ENCODE measurements at places on chromosomes 5 and 9.

GRCh38 chr9:130756037-130756436 is 62.5 kb downstream of the EXOSC2 start:
- DNase-seq, result no peak

DNA sequence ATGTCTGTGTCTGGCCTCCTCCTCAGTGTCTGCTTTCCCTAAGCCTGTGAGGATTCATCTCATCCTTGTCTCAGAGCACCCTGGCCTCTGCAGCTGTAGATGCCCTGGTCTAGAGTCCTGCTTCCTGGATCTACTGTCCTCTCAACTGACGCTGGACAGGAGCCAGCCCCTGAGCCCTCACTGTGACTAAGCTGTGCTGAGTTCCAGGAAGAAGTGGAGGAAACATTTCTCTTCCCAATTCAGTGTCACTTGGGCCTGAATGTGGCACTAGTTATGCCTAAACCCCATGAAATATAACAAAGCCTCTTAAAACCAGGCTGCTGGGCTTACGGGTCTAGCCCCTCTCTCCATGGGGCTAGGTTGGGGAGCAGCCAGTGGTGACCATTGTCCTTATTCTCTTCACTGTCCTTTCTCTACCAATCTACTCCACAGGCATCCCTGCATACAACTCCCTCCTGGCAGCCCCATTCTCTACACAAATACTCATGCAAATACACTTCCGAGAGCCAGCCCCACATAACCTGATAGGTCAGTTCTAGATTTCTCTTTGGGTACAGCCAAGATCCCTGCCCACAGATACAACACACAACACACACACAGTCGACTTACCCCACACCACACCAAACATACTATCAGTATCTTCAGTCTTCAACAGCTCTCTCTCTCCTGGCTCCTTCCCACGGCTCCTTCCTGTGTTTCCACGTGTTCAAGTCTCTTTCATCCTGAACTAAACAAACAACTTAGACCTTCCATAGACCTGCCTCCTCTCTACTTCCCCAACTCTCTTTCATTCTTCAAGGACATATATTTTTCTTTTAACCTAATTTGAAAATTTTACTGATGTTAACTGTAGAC is 220.8 kb downstream of the SNX18 start:
- DNase-seq, result no peak

- no peak for DNase-seq
Measured at GRCh38 chr9:121283080-121283398, 15.1 kb downstream of the GSN start.

DNA sequence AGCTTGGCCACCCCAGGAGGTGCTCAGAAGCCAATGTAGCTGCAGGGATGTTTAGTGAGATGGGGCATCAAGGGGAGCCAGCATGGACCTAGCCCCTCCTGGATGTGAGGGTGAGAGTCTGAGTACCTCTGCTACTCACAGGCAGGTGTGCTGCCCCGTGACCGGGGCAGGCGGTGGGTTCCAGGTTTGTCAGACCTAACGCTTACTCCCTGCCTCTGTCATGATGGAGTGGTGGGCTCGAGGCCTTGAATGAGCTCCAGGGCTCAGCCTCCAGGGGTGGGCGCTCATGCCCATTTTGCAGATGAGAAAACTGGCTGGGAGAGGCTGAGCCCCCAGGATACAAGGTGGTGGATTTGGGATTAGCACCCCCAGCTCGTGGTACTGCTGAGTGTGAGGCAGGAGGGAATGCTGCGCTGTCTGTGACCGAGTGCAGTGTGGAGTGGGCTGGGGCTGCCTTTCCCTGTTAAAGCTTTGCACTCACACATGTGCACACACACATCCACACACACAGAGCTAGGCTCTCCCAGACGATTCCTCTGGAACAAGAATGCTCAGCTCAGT is 1.5 kb downstream of the RXRA start:
- DNase-seq, result no peak

DNA sequence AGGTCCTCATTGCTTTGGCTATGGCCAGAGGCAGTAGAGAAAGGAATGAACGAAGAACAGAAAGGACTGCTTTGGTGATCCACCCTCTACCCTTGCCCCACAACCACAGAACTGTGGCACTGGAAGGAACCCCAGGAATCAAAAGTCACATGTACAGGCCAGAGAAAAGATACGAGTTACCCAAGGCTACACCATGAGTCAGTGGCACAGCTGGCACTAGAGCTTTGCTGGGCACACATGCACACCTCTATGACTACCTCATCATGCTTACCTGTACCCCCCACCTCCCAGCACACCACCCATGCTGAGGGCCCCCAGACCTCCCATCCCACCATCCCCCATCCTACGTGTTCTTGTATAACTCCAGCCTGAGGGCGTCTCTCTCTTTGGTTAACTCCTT is 13.1 kb downstream of the GOLGA2 start:
- DNase-seq, result no peak

- DNase-seq, result no peak
Measured at GRCh38 chr9:23538461-23539003, 287.5 kb downstream of the ELAVL2 start.

DNA sequence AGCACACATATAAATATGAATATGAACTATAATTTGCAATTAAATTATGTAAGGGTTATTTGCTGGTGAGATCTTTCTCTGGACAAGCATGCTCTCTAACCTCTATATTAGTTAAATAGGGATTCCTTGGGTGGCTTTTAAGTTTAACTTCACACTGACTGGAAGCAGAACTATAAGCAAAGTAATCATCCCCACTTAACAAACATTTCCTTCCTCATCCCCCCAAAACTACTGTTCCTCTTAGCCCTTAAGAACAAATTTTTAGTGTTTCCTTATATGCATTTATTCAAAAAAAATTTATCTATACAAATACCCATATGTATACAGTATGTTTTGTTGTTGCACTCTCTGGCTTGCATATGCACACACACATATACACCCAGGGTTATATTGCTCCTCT is 512.1 kb upstream of the MEF2C start:
- no peak for DNase-seq

DNA sequence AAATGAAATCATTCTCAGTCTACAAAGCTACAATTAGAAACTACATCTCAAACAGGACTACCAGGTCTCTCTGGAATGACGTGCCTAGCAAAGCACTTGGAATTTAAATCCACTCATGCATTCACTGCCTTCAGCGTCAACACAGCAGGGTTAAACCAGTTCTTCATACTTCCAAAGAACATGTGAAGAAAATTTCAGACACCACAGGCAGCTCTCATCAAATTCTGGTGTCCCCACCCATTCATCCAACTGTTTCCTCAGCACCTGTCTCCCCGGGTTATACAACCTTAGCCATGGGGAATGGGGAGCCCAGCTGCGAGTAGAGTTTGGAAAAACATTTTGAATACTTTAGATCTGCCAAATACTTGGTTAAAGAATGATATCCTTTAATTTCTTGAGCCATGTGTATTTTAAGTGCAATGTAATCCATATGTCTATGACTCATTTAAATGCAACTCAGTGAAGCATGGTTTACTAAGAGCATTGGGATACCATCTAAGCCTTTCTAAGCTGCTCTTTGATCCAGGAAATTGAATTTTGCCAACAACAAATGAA is 17.5 kb downstream of the ADAM19 start:
- no peak for DNase-seq

GRCh38 chr9:89789922-89790510 is 185.2 kb downstream of the GADD45G start:
- DNase-seq, result no peak

DNA sequence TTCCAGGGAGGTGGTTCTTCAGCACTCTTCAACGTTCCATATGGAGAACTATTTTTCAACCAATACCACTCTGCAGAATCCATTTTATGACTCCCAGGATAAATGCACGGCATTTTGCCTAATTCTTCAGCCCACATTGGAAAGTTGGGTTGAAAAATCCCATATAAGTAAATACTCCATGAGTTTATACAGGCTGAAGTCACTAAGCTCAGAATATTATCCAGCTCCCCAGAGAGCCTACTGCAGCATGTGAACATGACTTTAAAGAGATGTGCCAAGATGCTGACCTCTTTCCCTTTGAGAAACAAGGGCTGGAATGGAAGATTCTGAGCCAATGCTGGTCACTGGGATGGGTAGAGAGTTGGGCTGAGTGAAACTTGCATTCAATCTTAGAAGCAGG is 111.9 kb upstream of the SLIT3 start:
- DNase-seq, result no peak

- DNase-seq, result no peak
Measured at GRCh38 chr5:151660616-151661495, 25.9 kb downstream of the SPARC start.

GRCh38 chr5:148697180-148697808 is 43.0 kb upstream of the HTR4 start:
- DNase-seq, result no peak

DNA sequence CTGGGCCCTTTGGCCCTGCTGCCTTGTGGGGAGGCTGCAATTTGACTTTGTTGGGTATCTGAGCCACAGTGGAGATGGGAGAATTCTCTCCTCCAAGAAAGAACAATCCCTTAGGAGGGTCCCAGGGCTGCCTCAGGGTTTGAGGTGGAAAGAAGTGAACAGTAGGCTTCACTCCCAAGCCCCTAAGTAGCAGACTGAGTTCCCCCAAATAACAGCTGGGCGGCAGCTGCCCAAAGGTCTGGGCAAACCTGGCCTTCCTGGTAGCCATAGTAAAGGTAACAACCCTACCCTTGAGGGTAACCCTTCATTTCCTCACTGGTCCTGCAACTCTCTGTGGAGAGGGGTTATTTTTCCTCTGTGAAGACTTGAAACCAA is 746 bp downstream of the RGS3 start:
- DNase-seq, result no peak

DNA sequence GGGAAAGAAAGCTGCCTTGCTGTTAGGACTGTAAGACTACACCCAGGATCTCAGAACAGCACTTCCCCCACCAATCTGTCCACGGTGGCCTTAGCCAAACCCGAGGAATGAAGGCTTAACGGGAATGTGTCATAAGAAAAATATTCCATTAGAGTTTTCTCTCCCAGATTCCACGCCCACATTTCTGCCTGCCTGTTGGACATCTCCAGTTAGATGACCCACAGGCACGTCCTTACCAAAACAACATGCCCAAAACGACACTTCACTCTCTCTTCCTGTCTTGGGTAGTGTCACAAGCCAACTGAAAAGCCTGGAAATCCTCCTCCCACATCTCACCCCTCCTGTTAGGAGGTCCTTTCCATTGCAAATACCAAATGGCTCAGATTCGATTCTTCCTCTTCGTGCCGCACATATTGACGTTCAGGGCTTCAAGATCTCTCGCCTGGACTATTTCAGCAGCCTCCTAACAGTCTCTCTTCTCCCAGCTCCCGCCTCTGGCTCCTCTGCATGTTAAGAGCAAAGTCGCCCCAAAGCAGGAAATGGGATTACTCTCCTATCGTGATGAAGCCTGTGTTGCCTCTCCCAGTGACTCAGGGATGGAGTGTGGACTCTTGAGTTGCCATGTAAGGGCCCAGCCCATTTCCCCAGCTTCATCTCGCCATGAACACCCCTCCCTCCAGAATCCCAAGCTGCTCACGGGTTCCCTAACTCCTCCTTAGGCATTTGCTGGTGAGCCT is 159.3 kb downstream of the NR3C1 start:
- no peak for DNase-seq

- DNase-seq, result no peak
Measured at GRCh38 chr5:177967221-177967887, 28.7 kb downstream of the PROP1 start.

GRCh38 chr9:78541868-78542443 is 245.0 kb downstream of the PSAT1 start:
- DNase-seq, result no peak

GRCh38 chr9:87678650-87679355 is 47.1 kb upstream of the CTSL start:
- peak; percentile 35 for DNase-seq

GRCh38 chr5:35194635-35195471 is 35.4 kb downstream of the PRLR start:
- no peak for DNase-seq

- no peak for DNase-seq
Measured at GRCh38 chr5:124554746-124555578, 191.5 kb downstream of the ZNF608 start.

GRCh38 chr9:16551692-16552091 is 318.8 kb downstream of the BNC2 start:
- DNase-seq, result no peak

DNA sequence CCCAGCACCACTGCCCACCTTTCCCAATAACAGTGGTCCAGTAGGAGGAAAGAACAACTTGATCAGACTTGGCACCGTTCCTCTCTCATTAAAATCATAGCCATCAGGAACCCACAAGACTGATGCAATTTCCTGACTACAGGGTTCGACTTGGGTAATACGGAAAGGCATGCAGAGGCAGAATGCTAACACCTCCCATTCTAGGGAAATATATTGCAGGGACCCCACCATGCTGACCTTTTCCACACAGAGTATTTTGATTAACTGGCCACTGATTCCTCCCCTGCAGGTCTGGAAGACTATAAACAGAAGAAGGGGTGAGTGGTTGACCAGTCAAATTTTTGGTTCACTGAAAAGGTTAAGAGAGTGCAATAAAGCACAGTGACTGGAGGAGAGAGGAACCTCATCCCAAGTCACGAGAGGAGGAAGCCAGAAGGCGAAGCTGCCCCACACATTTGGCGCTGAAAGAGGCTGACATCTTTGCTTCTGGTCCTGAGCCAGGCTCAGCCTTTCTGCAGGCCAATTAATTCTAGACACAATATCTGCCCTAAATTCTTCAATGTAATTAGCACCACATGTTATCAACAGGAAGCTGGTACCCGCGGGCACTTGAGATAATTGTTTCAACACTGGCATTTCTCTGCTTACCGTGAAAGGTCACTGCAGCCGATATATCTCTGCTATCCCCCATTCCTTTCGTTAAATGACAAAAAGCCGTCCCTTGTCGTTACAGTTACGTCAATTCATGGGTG is 64.7 kb upstream of the SPOCK1 start:
- DNase-seq, result no peak

GRCh38 chr5:128201065-128201926 is 117.7 kb downstream of the SLC12A2 start:
- DNase-seq, result peak; percentile 86

GRCh38 chr9:72823971-72824370 is 128.9 kb downstream of the ALDH1A1 start:
- no peak for DNase-seq

- DNase-seq, result no peak
Measured at GRCh38 chr9:8447601-8448000, 648.0 kb upstream of the DMAC1 start.

GRCh38 chr5:132943362-132944022 is 19.9 kb downstream of the AFF4 start:
- no peak for DNase-seq

DNA sequence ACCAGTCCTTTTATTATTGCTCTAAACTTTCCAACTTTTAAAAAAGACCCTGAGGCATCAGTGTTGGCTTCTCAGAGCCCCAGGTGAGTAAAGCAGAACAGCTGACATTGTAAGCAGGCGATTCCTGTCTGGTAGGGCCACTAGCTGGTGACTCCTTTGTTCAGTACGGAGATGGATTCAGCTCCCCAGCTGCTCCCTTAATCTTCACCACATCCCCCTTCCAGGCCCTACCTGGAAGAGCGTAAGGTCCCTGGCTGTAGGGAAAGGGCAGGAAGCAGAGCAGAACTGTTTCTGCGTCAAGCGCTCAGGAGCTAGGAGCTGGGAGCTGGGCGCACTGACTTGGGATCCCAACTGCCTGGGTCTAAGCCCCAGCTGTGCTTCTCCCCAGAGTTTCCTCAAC is 203.7 kb upstream of the TAS2R1 start:
- no peak for DNase-seq
